Stimulated activated naive CD8-positive, alpha-beta T cell treated with anti-CD3 and anti-CD28 coated beads, Interleukin-15, Interleukin-2, amounts not matched to agents 100 U/mL and 50 U/mL, for 24 hours (primary cell): ENCODE measurements at places on chromosomes 5 and 9.
A peak's percentile ranks its signal among the peaks of the same experiment; 100 is the strongest.

DNA sequence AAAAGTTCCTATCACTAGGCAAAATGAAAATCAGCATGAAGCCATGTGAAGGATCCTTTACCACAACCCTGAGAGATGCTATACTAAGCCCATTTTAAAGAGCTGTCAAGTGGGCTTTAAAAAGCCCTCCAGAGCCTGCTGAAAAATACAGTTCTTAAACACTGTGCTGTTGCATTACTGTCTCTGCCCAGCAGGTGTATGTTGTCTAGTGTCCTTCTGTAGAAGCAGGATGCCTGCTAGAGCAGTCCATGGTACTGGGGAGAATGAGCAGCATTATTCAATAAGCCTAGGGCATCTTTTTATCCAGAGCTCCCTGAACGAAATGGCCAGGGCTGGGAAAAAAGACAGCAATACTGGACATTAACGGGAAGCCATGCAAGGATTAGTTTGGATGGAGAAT, 126.2 kb upstream of the PLCXD3 start:
- DNase-seq, result no peak

- DNase-seq, result no peak
These were observed 76.0 kb upstream of the KLF9 start for GRCh38 chr9:70490478-70490877.

GRCh38 chr5:74643111-74643562, 2.6 kb upstream of the ENC1 start:
- no peak for DNase-seq

DNA sequence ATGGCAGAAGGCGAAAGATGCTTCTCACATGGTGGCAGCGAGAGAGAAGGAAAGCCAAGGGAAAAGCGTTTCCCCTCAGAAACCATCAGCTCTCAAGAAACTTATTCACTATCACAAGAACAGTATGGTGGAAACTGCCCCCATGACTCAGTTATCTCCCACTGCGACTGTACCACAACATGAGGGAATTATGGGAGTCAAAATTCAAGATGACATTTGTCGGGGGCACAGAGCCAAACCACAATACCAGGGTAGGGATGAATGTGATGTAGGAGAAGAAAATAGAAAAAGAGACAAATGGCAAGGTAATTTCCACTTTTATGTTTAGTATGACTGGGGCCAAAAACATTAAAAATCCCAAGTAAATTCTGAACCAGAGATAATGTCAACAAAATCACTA, 216.8 kb downstream of the TRIM36 start:
- DNase-seq, result no peak

- no peak for DNase-seq
These were observed 35.6 kb upstream of the SUSD3 start for GRCh38 chr9:93022721-93023520.

GRCh38 chr5:94870511-94871183, 252.2 kb downstream of the SLF1 start:
- DNase-seq, result no peak

- DNase-seq, result peak; percentile 60
These were observed 31.6 kb downstream of the PTGS1 start for GRCh38 chr9:122402403-122402871.

DNA sequence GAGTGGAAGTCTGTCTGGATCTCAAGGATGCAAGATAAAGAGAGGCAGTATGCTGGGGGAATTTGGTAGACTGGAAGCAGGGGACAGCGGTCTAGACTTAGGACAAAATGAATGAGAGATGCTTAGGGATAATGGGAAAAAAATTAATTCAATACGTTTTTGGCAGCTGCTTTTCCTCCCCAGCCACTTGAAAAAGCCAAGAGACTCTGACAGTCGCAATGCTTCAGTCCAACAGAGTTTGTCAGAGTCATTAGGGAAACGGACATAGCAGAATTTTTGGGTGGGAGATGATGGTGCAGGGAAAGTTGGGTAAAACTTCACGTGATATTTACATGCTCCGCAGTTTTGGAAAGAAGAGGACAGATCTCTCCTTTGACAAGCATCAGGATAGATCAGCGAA, 129.7 kb downstream of the GOLPH3 start:
- DNase-seq, result no peak

DNA sequence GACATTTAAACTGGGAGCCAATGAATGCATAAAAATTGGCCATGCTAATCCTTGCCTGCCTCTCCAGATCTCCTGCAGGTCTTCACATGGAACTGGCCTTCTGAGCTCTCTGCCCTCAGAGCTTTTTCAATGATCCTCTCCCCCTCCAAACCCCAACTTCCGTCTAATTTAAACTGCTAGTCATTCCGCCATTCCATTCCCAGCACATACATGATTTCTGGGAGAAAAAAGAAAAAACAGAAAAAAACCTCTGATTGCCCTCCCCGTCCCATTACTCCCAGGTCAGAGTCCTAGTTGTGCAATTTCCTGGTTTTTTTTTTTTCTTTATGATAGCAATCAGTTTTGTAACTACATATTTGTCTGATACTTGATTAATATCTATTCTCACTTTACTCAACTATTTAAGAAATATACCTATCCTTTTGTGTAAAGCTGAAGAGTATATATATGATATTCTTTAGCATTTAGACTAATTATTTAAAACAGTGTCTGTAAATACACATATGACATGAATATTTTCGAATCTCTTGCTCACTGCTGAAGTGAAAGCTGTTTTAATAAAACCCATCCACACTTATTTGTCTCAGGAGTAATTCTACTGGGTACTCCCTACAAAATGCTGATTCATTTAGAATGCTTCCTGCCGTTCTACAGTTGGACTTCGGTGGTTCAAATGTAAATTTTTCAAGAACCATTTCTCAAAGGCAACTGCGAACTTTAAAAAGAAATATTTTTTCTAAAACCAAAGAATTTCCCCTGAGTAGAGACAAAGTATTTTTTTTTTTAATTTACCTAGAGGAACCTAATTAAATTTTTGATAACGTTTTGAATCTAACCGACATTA, 1.6 kb downstream of the HINT1 start:
- DNase-seq, result no peak

DNA sequence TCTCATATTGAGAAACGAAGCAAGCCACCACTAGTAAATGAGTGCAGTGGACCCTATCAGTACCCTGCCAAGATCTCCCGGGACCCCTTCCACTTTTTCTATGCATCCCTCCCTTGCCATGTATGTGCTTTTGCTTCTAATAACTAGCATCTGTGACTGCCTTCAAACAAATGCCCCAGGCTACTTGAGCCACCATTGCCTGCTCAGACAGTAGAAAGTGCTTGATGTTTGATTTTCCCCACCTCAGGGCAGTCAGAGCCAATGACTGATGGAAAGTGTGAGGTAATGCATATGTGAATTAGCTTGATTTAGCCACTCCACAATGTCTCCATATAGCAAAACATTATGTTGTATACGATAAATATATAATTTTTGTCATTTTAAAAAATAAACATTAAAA, 797.3 kb upstream of the ACO1 start:
- no peak for DNase-seq

DNA sequence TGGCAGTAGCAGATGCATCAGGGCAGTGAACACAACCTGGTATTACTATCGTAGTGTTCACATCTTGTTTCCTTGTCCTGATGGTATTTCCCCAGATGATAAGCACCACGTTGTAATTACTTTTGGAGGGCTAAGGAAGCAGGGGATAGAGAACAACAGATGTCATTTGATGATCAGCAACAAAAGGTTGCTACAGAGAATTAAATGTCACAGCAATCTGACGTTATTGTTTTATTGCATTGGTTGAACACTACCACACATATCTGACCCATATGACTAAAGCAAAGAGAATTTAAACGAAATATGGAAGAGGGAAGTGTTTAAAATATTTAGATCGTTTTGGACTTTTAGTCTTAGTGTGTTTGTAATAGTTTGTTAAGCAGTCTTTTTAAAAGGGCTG, 408.3 kb downstream of the SH3GL2 start:
- DNase-seq, result no peak

DNA sequence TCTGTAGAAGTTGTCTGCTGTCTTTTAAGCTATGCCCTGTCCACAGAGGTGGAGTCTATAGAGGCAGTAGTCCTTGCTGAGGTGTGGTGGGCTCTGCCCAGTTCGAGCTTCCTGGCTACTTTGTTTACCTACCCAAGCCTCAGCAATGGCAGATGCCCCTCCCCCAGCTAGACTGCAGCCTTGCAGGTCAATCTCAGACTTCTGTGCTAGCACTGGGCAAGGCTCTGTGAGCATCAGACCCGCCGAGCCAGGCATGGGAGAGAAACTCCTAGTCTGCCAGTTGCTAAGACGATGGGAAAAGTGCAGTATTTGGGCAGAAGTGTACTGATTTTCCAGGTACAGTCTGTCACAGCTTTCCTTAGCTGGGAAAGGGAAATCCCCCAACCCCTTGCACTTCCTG, 694.1 kb upstream of the CDH6 start:
- no peak for DNase-seq

DNA sequence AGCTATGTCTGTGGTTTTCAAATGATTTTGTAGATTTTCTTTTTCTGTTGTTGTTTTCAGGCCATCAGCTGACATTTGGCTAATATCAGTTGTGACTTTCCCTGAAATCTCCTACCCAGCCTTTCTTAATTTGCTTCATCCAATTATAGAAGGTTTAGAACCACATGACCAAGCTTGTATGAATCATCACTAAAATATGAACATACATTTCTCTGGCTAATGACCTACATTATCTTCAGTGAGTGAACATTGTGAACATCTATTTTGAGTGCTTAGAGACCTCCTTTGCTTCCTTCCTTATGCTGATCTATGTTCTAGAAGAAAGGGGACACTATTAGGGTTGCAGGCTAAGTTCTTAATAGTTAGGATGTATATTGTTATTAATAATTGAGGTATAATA, 532.5 kb downstream of the RAB3C start:
- no peak for DNase-seq

- peak; percentile 47 for DNase-seq
These were observed 5.3 kb upstream of the TJP2 start for GRCh38 chr9:69168709-69169217.

- no peak for DNase-seq
These were observed 452.3 kb downstream of the ZSWIM6 start for GRCh38 chr5:61784341-61784740.

GRCh38 chr5:149380466-149381121, 1.5 kb upstream of the IL17B start:
- DNase-seq, result no peak

- DNase-seq, result no peak
These were observed 77.4 kb downstream of the UBE2R2 start for GRCh38 chr9:33894316-33894715.

- DNase-seq, result no peak
These were observed 1.1 kb downstream of the IL4 start for GRCh38 chr5:132674671-132675506.

DNA sequence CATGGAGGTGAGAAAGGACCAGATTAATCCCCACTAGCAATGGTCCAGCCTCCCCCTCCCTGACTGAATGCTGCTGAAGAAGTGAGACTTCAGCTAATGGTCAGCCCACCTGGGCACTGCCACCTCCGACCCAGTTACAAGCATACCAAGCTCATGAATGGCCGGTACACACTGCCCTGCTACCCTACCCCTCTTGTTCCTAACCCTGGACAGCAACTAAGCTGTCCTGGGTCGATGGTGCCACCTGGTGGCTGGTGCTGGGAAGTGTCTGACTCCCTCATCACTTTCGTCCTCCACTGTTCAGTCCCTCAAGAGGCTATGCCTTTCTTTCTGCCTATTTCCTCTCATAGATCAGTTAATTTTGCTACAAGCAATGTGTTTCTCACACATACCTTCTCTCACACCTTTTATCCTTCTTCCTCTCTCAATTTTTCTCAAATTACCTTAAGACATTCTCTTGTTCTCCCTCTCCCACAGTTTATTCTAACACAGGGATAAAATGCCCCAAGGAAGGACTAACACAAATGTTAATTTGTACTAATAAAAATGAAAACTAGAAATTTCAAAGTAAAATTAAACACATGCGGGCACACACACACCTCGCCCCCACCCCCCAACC, 42.4 kb downstream of the PAX5 start:
- peak; percentile 72 for DNase-seq

DNA sequence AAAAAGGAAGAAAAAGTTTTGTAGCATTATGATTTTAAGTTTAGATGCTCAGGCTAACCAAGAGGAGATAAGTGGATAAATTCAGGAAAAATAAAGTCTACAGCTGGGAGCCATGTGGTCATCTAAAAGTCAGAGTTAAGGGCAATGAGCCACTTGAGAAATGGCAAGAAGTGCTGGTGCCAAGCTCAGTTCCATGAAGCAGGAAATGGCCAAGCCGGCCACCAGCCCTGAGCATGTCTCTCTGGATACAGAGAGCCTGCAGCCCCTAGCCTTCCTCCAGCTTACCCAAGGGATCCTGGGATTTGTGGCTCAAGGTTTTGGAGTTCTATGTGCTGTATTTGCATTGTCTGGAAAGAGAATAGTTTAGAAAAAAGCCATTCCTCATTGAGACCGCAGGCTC, 12.2 kb upstream of the S1PR3 start:
- no peak for DNase-seq

DNA sequence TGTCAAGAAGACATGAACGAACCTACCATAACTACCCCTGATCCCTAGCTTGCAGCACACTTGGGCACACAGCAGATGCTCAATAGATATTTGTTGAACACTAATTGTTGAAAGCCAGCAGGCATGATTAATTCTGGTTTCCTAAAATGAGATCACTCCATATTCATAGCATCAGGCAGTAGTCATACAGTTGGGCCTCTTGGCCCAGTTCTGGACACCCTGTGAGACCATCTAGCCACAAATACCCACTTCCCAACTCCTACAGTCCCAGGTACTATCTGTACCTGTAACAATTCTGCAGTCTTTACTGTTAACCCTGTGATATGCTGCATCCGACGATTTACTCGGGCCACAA, 24.2 kb downstream of the P4HA2 start:
- no peak for DNase-seq

DNA sequence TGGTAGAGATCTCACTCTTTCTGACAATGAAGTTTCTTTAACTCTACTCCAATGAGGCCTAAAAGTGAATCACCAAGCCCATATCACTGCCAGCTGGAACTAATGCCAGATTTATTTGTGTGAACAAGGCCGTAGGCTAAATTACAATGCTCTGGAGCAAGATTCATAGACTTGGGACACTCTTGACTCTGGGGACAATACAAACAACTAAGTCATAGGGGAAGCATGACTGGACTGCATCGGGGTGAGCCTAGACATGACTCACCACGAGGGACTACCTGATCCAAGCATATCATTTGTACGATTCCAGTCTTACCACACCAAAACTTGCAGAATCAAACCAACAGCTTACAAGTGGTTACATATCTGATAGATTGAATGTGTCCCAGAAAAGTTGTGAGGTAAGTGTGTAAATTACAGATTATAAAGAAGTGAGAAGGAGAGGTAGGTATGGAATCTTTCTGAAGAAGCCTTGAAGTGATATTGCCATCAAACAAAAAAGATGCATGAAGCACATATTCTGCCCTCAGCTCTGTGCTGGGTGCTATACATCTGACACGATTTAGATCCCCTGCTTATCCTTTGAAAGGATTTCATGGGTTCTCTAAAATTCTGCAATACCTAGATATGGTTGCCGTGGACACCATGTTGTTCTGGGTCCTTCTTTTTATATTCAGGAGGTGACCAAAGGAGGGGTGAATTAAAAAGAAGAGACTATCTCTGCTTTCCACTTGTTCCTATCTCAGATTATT, 199.3 kb upstream of the PDE4D start:
- DNase-seq, result no peak
